ENCODE measurements at places on chromosomes 11 and 22.

GRCh38 chr22:31911565-31912406 lies 32.5 kb upstream of the YWHAH start:
- no peak for DNase-seq

DNA sequence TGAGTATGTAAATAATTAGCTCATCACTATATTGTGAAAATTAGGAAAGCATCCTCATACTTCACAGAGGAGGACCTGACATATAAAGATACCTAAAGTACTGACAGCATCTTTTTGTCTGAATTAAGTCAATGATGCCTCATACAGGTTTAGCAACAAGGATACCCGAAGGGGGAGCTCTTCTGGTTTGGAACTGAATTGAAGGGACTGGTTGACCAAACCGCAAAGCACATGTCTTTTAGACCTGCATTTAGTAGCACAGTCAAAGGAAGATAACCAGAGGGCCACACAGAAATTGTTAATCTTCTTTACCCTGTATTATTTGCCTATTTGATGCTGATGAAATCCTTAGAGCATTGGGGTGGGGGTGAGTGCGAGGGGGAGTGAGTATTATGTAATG lies 12.9 kb upstream of the WT1 start:
- no peak for DNase-seq

DNA sequence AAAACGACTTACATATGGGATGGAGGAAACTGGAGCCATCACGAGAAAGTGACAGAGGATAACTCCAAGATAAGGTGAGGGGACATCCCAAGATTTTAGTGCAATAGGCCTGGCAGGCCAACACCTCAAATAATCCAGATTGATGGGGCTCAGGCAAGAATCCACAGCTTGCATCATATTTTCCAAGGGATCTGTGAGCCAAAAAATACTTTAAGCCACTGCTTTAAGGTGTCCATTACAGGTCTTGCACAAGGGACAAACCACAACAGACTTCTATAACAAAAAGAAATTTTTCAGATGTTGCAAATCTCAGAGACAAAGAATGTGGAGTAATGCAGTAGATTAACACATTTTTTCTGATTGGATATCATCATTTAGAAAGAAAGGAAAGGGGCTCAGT lies 45.6 kb downstream of the DENND5A start:
- DNase-seq, result no peak

GRCh38 chr22:19715188-19715930 lies 1.1 kb downstream of the SEPTIN5 start:
- no peak for DNase-seq

DNA sequence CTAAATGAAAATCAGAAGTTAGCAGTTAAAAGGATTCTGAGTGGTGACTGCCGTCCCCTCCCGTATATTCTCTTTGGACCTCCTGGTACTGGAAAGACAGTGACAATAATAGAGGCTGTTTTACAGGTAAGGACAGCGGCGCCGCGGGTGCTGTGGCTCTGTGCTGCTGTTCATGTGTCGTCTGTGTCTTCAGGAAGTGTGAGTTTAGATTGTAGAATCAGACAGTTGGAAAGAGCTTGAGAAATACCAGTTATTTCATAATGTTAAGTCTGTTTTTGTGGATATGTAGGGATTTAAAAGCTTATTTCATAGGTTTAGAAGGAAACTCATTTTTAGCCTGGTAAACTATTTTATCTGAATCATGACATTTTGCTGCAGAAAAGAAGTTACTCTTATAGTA lies 27.4 kb upstream of the PANX2 start:
- no peak for DNase-seq

DNA sequence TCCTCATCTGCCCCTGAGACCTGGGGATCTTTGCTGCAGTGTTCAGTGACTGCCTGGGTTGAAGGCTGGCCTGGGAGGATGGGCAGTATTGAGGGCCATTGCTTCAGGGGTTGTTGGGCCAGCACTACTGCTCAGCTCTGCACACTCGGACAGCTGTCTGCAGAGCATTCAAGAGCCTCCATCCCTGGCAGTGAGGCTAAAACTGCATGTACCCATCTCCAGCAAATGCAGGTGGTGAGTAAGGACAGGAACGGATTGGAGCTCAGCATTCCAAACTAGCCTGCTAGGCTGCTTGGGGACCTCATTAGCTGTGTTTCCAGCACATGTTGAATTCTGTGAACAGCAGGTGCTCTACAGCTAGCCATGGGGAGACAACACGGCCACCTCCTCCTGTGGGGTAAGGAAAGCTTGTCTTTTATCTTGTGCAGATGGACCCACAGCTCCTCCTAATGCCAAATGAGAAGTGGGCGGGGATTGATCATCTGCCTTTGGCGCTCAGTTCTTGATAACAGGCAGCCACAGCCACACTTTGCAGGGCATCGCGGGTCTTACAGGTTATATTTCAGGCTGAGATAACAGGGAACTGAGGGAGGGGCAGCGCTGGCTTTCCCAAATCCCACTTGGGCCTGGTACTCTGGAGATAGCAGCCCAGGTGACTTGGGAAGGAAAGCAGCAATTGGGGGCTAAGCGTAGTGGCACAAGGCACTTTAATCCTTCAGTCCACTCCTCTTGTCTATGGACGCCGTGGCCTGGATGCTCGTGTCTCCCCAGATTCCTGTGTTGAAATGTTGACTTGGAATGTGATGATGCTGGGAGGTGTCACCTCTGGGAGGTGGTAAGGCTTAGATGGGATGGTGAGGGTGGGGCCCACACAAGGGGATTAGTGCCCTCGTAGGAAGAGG lies 254.5 kb upstream of the B3GAT1 start:
- DNase-seq, result no peak

DNA sequence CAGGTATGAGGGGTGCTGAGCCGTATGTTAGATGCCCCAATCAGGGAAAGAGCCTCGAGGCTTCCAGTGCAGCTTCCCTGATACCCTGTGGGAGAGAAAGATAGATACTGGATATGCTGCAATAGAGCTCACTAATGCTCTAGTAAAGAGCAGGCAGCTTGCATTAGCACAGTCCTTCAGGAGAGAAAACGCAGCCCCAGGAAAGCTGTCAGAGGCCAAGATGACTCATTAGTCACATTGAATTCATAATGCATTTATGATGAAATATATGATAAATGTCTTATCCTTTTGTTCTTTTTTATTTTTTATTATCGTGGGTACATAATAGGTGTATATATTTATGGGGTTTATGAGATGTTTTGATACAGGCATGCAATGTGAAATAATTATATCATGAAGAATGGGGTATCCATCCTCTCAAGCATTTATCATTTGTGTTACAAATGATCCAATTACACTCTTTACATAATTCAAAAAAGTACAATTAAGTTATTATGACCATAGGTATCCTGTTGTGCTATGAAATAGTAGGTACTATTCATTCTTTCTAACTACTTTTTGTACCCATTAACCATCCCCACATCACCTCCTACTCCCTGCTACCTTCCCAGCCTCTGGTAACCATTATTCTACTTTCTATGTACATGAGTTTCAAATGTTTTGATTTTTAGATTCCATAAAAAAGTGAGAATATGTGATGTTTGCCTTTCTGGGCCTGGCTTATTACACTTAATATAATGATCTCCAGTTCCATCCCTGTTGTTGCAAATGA lies 94.5 kb upstream of the TOP3B start:
- no peak for DNase-seq
